ENCODE measurements at places on chromosomes 5 and 9.

DNA sequence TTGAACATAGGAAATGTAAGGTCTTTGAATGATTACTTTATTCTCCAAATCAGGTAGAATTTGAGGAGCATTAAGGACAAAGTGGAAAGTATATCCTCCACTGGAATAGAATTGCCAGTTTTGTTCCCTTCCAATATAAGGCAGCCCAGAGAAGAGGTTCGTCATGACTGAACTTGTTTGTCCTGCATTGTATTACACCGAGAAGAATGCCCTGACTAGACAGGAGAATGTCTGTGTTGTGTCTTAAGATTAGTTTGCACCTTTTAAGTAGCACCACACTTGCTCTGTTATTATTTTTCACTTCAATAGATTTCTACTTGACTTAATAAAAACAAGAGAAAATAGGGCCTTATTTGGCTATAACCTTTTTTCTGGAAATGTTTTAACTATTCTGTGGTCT is 586.2 kb upstream of the PTGER4 start:
- no peak for DNase-seq

DNA sequence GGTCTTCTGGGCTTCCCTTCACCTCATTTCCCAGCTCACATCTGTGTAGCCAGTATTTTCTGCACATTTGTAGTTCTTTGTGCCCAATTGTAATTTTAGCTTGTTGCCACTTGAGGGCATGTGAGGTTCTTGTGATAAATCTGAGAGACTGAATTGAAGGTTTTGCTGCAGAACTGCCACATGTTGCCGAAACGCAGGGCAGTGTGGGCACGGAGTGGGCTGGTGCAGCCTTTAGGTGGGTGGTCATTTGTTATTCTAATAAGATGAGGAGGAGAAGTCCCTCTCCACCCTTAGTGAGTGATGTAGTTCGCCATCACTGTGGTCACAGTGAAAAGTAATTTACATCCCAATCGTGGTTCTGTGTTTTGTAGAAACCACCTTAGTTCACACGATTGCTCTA is 21.2 kb downstream of the OTULIN start:
- peak; percentile 68 for DNase-seq

DNA sequence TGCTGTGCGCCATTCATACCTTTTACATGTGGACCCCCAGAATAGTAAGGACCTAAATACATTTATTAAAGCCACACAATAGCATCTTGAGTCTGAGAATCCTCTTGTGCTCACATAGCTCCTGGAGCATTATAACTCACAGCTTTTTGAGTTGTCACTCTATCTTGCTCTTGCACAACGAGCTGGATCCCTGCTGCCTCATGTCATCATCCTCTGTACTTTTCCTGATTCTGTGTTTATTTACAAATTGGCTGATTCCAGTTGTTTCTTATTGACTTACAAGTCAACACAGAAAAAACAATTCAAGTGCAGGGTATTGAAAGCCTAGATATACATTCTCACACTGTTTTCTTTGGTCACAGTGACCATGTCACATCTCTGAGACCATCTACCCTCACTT is 112.9 kb downstream of the SLC1A3 start:
- no peak for DNase-seq

DNA sequence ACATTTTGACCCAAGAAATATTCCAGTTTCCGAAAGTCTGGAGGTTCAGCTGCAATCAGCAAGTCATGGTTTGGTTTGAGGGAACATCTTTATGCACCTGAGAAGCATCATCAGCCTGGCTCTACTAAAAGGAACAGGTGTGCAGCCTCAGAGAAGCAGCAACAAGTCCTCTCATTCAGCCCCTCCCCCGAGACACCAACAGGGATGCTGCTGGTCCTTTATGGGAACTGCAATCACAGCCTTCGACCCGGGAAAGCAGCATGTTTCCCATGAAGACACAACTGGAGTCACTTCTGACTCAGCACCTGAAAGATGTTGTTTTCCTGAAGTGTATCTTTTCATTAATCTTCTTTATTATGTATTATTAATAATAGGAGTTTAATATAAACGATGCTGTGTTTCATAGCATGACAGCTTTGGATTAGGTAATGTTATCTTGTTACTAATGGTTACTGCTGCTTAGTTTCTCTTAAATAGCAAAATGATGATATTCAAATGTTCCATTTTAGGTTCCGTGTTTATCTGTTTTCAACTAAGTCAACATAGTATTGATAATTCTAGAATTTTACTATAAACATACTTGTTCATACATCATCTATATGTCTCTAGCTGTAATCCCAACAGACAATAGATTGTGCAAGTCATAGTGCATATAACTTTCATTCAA is 15.6 kb upstream of the NREP start:
- no peak for DNase-seq

DNA sequence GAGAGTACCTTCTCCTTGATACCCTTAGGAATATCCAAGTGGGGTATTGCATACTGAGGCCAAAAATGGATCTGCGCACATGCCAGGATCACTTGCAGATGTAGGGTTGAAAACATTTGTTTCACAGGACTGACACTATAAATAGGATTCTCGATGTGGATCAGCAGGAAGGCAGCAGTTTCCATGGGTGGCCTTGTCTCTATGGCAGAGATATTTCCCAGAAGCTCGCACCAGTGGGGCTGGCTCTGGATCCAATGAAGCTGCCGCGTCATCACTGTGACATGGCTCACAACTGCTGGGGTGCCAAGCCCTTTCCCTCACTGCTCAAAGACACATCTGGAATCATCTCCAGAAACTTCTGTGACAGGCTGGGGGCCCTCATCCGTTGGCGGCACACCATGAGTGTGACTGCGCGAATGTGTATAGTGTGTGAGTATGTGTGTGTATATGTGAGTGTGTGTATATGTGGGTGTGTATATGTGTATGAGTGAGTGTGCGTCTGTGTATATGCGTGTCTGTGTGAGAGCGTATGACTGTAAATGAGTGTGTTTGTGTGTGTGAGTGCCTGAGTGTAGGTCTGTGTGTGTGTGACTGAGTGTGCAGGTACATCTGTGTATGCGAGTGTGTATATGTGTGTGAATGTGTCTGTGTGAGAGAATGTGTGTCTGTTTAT is 182.5 kb downstream of the GAS1 start:
- DNase-seq, result no peak

GRCh38 chr5:68369457-68370125 is 154.0 kb downstream of the PIK3R1 start:
- peak; percentile 37 for DNase-seq

DNA sequence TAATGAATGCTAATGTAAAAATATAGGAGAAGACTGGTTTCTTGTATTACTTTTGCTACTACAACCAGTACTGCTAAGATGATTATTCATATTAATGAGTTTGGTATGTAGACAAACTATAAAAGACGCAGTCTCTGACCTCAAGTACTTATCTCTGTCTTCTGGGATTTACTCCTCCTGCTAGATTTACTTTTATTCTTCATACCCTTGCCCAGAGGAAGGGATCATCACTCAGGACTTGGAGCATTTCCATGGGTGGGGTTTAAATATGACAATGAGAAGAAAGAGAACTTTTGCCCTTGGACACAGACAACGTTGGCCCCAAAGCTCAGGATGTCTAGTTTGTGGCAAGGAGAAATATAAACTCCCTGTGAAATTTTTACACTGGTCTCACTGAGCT is 126.1 kb downstream of the BNC2 start:
- peak; percentile 24 for DNase-seq

DNA sequence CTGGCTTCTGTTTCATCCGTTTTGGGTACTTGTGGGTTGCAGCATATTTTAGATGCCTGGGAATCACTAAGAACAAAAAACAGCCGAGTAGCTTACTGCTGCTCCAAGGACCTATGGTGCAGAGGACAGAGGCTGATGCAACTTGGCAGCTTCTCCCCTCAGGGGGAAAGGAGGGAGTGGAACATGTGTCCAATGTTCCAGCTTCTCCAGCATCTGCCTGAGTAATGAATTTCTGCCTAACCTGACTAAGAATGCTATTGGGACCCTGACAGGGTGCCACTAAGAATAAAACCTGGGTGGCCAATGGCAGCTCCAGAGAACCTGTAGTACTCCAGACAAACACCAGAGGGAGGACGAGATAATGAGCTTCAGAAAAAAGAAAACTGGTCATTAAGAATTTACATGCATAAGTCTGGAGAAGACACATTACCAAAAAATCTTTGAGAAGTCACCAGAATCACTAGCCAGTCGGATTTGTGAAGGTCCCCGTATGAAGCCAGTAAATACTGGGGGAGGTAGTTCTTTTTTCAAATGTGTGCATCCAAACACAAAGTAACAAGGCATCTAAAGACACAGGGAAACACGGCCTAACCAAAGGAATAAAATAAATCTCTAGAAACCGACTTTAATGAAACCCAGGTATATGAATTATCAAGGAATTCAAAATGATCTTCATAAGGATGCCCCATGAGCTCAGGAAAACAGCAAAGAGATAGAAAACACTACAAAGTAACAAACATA is 293.5 kb downstream of the HINT1 start:
- DNase-seq, result peak; percentile 26

All from lung microvascular endothelial cell (primary cell).